NB4 (cell line): ENCODE measurements at places on chromosomes 1 and 21.

GRCh38 chr21:28154121-28154520 lies 838.6 kb downstream of the LTN1 start:
- no peak for DNase-seq

GRCh38 chr1:74767490-74767889 lies 34.5 kb downstream of the TYW3 start:
- peak; percentile 39 for DNase-seq

DNA sequence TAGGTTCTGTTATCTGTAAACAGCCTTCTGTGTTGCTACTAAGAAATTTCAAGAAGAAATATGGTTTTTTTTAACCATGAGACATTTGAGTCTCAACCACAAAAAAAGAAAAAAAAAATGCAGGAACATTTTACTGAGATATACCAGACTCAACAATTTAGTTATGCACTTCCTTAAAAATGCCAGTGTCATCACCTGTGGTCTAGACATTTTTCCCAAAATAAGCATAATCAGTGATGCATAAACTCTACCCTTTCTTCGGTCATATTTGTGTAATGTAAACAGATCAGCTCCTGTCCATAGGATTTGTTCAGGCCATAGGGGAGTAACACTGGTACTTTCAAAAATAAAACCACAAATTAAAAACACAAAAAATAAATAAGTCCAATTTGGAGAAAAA lies 122.6 kb upstream of the TNFSF4 start:
- DNase-seq, result peak; percentile 32

DNA sequence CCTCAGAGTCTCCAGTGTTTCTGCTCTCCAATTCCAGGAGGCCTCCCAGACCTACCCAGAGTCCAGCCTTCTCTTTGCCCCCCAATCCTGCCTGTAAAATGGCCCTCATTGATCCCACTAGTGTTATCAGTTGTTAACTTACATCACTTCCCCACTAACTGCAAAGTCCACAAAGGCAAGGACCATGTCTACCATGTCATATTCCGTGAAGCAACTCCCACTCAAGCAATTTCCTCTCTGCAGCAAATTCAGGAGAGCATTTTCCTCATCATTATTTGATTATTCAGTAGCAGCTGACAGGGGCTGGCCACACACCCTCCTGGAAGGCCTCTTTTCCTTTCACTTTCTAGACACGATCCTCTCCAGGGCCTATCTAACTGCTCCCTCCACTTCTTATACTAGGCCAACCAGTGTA lies 153.5 kb downstream of the RERE start:
- no peak for DNase-seq

GRCh38 chr1:39181311-39181710 lies 23.2 kb upstream of the MACF1 start:
- DNase-seq, result no peak

- no peak for DNase-seq
Observed at GRCh38 chr1:39859859-39860812, 23.2 kb downstream of the TRIT1 start.

DNA sequence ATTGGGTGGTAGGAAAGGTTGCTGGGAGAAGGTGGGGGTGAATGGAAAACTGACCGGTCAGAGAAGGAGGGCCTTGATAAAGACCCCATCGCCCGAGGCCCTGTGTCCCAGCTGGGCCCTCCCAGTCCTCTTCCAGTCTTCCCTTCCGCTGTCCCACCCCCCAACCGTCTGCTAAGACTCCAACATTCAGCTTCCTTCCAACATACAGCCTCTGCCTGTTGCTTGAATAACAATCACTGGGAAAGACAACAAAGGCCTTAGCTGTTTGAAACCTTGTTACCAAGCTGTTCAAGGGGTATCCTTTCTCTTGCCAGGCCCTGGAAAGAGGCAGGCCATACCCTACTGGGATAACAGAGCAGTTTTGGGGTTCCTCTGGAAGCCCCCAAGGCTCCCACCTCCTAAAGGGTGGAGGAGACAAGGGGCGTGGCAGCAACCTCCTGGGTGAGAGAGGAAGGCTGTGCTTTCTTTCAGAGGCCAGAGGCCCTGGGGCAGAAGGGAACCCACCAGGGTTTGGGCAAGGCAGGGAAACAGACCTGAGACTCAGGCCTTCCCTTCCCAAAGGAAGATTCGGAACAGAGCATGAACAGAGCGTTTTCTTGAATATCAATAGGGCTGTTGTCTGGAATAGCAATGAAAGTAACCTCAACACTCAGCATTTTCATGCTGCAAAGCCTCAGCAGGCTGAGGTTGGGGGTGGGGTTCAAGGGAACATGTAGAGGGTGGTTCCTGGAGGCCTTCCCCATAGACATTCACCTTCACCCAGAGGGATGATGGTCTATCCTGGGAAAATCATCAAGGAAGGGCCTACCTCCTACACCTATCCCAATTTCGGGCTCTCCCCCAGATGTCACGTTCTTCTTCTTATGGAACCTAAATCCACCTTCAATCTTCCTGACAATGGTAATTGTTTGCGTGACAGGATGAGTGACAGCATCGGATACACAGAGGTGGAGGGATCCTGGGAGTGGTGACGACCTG lies 4.1 kb downstream of the ETNK2 start:
- no peak for DNase-seq

DNA sequence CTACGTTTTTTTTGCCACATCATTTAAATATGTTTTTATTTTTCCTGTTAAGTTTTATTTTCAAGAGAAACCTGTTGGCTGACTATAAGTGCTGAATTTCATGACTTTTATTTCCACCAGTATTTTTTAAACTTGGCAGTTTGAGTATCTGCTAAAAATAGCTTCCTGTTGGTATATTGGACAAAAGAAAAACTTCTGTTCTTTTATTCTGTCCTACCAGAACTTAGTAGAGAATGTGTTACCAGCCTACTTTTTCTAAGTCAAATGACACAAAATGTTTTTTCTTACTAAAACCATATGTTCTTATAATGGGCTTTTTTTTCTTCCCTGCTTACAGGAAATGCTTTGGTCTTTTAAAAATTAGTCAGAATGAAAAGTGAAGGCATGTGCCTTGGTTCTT lies 7.6 kb downstream of the DR1 start:
- no peak for DNase-seq

GRCh38 chr1:2603521-2604155 lies 17.1 kb downstream of the PRXL2B start:
- no peak for DNase-seq

DNA sequence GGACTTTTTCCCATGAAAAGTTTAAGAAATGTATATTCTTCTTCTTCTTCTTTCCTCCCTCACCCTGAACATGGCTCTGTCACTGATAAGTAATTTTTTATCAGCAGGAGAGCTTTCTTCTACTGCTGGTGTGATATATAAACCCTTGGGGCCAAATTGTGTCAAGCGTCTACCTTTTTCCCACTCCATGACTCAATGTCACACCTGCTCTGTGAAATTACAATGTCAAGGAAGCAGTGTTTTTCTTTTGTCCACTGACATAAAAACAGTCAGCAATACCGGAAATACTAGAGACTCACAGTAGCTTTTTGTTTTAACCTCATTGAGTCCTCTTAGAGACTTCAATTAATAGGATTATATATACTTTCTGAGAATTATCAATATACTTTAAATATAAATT lies 416.2 kb upstream of the ADGRL4 start:
- DNase-seq, result no peak

- DNase-seq, result no peak
Observed at GRCh38 chr1:10319750-10320149, 79.1 kb upstream of the PGD start.

DNA sequence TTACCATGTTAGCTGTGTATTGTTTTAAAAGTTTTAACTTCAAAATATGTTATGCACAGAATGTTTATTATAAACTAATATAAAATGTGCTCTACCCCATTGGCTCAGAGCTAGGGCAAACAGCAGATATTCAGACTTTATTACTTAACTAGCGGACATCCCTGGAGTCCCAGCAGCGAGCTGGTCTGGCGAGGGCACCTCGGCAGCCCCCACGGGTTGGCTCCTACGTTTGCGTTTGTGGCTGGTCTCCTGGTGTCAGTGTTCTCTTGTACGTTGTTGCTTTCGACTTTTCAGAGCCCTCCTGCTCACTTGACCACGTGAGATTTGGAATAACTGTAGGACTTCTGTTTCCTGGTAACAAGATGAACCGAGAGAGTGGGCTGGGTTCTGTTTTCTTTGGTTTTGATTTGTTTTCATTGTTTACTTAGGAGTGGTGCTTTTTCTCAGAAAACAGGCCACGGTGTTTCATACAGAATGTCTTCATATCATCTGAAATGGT lies 44.5 kb downstream of the CBS start:
- no peak for DNase-seq

DNA sequence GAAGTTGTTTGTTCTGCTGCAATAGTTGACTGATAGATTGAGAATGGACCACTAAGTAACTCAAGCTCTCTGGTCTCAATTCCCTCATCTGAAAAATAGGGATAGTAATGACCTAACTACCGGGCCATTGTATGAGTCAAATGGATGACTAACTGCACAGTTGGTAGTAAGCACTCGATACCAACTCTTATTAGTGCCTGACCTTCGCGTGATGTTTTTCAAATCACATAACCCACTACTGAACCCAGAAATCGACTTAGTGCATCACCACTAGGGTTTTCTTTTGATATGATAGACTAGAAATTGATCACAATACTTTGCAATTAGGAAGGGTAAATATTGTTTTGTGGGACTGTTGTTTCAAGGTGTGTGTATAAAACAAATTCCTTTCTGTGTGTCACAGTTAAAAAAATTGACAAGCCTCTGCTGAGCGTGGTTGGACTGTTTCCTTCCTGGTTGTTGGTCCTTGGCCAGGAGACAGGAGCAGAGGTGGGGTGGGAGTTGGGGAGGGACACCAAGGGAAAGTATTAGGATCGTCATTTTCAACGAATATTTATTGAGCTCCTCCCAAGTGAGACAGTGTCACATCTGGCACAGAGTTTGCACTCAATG lies 54.0 kb upstream of the LRP8 start:
- DNase-seq, result no peak

GRCh38 chr1:103220631-103221041 lies 112.3 kb upstream of the COL11A1 start:
- DNase-seq, result no peak

DNA sequence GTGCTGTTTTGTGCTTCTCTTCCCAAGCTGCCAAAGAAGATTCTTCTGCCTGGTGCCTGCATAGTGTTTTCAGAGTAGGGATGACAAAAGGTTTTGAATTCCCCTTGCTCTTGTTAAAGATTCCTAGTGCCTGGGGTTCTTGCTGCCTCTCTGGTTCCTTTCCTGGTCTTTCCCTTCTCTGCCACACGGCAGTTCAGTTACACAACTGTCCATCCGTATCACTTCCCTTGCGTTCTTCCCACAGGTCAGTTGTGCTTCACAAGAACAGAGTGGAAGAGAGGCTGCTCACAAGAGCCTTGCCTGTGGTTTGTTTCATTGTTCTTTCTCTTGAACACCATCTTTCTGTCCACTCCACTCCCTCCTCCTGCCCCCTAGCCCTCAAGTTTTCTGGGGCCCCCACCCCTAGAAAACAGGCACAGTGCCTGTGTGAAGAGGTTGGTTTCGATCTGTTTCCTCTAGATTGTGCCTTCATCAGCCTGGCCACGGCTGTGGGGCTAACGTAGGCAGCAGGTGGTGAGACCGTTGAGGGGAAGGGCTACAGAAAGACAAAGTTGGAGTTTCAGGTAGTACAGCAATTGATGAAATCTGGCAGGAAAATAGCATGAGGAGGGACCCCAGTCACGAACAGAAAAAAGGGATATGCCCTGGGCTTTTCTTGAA lies 5.8 kb downstream of the VASH2 start:
- DNase-seq, result no peak

DNA sequence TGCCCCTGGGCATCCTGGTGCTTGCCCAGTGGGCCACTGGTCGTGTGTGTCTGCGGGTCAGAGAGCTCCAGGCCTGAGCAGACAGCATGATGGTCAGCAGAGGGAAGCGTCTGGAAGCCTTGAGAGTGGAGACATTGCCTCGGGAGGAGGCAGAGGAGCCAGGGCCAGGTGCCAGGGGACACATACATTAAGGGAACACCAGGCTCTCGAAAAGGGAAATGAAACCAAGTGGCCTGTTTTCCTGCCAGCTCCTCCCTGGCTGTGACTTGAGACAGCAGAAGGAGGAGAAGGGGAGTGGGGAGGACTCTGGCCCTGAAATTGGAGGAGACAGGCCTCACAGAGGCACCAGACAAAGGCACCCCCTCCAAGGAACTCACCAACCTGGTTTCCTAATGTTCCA lies 62.4 kb upstream of the LRP8 start:
- DNase-seq, result peak; percentile 64

GRCh38 chr1:172719066-172719627 lies 60.2 kb downstream of the FASLG start:
- DNase-seq, result no peak

DNA sequence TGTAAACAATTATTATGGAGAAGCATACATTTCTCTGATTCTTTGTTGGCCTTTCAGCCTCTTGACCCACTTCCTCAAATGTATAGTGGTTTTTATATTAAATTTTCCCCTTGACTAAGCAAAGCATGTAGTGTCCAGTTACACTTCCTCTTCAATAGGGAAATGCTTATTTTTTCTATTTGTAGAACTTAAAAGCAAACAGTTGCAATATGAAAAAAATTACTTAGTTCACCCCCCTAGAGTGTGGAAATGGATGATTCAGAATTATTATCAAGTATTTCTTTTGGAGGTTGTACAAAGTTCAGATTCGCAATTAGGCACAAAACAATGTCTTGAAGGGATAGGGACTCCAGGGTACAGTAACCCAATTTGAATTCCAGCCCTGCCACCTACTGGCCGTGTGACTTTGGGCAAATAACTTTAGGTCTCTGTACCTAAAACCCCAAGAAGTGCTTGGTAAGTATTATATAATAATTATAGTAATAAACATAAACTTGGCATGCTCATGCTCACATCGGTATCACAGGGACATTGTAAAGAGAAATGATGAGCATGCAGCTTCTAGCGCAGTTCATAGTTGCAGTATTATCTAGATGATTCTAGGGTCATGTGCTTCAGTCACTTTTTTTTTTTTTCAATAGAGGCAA lies 28.6 kb upstream of the IFNGR2 start:
- peak; percentile 82 for DNase-seq

DNA sequence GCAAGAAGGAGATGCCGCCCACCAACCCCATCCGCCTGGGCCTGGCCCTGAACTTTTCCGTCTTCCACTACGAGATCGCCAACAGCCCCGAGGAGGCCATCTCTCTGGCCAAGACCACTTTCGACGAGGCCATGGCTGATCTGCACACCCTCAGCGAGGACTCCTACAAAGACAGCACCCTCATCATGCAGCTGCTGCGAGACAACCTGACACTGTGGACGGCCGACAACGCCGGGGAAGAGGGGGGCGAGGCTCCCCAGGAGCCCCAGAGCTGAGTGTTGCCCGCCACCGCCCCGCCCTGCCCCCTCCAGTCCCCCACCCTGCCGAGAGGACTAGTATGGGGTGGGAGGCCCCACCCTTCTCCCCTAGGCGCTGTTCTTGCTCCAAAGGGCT lies 732 bp downstream of the SFN start:
- no peak for DNase-seq

DNA sequence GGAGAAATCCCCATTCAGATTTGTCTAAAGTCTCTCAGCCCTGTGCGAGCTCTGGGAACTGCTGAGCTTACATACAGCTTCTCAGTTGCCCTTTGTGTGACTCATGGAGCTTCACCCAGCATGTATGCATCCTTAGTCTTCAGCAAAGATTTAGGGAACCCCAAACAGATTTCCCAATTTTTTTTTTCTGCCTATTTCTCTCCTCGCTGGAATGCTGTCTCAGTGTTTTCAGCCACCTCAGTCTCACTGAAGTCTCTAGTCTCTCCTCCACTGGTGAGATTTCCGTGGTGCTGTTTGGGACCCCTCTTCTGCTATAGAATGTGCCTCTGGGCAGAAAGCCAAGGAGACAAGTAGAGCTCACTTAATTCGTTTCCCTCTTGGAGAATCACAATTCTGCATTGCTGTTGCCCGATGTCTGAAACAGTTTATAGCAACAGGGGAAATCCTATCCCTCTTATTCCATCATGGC lies 28.1 kb upstream of the TXLNA start:
- DNase-seq, result no peak
